Activated naive CD4-positive, alpha-beta T cell treated with anti-CD3 and anti-CD28 coated beads, Interleukin-2, amount 50 U/mL, for 72 hours (primary cell): ENCODE measurements at places on chromosomes 12 and 14. TPM values are rescaled to one million over a fixed set of nuclear protein-coding genes. Genes with fewer than 3 reads are reported as not detected.

DNA sequence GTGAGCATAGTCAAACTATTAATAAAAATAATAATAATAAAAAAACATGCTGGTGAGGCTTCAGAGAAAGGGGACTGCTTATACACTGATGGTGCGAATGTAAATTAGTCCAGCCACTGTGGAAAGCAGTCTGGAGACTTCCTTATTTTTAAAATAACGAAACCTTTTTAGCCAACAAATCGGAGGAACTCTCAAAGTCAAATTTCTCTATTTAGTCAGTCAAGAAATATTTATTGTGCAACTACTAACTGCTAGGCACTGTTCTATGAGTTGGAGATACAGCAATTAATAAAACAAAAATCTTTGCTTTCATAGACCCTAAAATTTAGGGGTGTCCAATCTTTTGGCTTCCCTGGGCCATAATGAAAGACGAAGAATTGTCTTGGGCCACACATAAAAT, 10.8 kb downstream of the TAOK3 start:
- no peak for DNase-seq

DNA sequence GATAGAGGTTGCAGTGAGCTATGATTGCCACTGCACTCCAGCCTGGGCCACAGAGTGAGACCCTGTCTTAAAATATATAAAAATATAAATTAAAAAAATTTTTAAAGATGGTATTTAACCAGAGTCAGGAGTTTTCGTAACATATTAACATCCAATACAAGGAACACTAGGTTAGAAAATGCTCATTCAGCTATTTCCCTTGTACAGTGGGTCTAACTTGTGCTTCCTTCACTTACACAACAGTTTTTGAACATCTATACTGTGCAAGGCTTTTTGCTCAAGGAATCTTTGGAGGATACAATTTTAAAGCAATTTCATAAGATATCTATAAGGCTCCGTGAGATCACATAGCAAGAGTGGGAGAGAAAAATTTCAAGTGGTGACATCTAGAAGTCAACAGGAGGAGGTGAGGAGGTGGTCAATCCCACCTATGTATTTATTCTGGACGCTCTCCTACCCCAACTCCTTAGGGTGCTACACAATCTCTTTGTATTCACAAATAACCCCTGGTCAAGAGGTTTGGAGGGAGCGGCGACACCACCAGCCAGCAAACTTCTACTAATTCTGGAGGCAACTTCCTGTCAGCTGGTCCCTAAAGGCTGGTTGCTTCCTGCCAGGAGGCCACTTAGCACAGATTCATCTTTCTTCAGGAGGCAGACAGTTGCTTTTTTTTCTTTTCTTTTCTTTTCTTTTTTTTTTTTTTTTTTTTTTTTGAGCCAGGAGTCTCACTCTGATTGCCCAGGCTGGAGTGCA, 22.2 kb downstream of the DUSP16 start:
- DNase-seq = no peak

GRCh38 chr14:50605766-50606165, 45.8 kb downstream of the ATL1 start:
- DNase-seq = no peak

DNA sequence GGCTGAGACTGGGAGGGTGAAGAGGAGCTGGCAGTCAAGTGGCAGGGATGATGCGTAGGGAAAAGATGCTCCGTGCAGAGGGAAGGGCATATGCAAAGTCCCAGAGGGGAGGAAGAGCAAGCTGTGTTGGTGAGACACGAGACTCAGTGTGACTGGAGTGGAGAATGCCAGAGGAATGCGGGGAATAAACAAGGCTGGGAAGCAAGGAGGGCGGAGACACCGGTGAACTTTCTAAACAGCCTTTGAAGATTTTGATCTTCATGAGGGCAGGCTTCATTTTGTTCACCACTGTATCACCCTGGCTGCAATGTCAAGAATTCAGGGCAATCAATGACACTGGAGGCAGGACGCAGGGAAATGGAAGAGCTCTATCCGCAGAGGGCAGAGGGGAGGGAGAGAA, 535.8 kb downstream of the FUT8 start:
- DNase-seq = no peak

- DNase-seq = no peak
Measured at GRCh38 chr12:100221523-100221922, 20.9 kb downstream of the ACTR6 start.

DNA sequence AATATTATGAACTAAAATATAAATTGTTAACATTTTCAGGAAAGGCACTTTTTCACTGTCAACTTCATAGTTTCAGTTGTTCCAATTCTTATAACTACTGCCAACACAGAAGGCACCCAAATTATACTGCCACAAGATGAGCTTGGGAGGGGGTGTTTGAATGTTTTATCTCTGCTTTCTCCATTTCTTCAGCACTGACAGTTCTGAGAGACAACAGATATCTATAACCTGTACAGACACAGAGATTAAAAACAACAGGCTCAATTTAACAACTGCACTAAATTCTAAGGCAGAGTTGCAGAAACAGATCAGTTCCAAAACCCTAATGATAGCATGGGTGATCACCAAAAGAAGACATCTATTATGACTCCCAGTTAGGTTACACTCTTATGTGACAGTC, 12.8 kb downstream of the SCAF11 start:
- no peak for DNase-seq

- no peak for DNase-seq
Measured at GRCh38 chr12:129776977-129777667, 126.7 kb downstream of the TMEM132D start.

- DNase-seq = no peak
Measured at GRCh38 chr14:88470542-88471440, 84.0 kb downstream of the PTPN21 start.

DNA sequence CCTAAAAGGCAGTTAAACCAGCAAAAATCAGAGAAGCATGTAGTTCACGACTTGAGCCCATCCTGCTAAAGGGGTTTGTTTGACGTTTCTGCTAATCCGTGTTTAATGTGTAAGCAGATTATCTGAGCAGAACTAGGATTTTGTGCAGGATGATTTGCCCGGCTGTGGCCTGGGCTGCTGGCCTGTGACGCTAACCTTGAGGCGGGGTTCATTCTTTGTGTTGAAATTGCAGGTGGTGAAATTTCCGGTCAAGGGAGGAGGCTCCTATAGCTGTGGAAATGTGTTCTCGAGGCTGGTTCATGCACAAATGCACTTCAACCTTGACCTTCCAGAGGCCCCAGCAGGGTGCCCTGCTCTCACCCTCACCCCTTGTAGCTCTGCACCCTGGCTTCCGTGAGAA, 63.7 kb downstream of the SLC24A4 start:
- DNase-seq = no peak

DNA sequence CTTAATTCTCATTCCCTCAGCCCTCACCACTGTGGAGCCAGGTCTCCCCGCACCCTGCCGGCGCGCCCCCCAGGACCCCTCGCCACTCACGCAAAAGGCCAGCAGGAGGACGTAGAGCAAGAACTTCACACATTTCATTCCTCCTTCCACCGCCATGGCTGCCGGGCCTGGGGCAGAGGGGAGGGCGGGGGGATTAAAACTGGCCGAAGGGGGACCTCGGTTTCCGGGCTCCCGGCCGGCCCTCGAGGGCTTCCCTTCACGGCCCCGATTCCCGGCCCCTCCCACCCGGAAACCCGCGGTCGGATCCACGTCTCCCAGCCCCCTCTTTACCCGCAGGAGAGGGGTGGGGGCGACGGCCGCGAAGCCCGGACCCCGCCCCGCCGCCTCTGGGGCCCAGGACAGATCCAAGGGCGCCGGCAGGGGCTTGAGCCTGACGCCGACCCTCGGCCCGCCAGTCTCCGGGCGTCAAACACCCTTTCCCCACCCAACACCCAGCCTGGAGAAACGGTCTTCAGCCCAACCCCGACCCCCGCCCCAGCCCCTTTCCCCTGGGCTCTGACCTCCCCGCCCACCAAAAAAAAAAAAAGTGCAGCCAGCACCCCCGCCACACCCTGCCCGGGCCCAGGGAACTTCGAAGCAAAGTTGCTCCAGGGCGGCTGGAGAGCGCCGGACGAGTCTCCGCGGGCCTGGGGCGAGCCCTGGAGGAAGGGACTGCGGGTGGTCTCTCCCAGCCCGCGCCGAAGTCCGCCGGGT, 447 bp downstream of the CD63 start:
- DNase-seq = no peak

- DNase-seq = no peak
Measured at GRCh38 chr12:98882526-98882925, 237.4 kb downstream of the APAF1 start.

- no peak for DNase-seq
Measured at GRCh38 chr14:22497671-22498093, 91.3 kb downstream of the DAD1 start.

- DNase-seq = no peak
Measured at GRCh38 chr14:24082411-24083080, 11.2 kb downstream of the CPNE6 start.

DNA sequence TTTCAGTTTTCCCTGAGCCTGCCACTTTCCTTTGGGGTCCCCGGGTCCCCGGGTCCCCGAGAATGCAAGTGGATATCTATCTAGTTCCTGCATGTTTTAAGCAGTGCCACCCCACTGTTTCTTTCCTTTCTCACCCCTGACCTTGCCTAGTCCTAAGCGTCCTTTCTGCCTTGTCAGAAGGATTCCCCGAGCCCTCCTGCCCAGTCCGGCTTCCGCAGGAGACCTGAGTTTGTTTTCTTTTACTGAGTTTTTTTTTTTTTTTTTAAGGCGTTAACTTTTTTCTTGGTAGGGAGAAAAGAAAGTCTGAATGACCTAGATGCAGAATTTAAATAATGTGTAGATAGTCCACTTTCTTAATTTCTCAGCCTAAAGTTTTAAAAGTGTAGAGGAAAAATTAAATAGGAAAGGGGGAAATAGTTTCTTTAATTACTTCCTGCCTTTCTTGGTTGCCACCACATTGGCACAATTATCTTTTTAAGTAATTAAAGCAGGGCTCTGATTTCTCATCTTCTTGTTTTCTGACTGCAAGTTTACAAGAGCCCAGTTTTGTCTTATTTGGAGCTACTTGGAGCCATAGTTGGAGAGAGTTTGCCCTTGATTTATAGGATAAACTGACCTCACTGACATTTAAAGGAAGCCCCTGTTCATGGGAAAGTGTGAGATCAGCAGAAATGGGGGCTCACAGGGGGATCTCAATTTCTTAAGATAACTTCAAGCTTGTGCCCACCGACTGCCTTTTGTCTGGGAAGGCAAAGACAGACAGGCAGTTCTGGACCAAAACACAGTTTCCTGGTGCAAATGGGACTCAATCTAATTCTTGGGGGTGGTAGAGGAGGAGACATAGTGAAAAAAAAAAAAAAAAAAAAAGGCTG, 2.9 kb downstream of the PAX9 start:
- no peak for DNase-seq

DNA sequence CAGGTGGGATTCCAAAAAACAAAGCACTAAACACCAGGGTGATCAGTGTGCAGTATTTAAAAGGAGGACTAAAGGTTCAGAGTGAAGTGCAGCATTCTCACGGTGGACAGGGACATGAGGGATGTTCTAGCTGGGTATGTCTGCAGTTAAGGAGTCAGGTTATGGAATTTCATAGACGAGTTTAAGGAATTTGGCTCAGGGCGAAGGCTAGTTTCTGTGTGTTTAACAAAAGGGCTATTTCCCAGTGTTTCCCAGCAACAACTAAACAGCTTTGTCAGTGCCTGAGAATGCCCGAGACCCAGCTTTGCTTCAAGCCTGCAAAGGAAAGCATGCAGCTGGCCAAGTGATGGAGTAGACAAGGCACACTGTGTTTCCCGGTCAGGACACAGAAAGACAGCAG, 7.0 kb downstream of the KRT1 start:
- DNase-seq = no peak

GRCh38 chr12:98446682-98447081, 68.7 kb upstream of the TMPO start:
- DNase-seq = no peak

- no peak for DNase-seq
Measured at GRCh38 chr14:23066855-23067744, 9.8 kb upstream of the CDH24 start.

- DNase-seq = no peak
Measured at GRCh38 chr14:21988413-21988812, 314.8 kb upstream of the OR4E1 start.

DNA sequence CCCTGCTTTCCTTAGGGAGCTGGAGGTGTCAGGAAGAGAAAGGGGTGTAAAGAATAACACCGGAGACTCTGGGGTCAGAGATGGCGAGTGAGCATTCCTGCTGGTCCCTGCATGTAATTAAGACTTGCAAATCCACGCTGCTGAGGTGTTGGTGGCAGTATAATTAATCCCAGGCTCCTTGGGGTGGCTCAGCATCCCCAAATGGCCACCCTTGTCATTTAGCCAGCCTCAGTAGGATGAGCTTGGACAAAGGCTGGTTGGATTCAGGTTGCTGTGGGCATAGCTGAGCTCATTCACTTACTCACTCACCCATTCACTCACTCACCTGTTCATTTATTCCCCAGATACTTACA, 174.4 kb upstream of the RPH3A start:
- no peak for DNase-seq

- no peak for DNase-seq
Measured at GRCh38 chr12:51976376-51977160, 25.1 kb downstream of the ACVR1B start.

DNA sequence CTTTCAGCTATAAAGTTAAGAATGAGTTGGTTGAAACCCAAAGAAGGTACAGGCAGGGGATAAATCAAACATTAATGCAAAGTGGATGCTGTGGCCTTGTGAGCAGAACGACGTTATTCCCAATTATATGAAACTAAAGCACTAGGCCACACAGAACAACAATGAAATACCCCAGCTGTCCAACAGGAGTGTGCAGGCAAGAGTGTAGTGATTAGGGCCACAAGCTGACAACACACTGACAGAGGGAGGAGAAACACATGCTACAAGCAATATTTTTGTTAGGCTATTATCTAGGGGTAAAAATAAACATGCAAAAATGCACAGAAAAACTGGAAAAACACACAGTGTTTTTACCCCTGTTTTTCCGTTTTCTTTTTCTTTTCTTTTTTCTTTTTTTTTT, 15.0 kb downstream of the MAP3K9 start:
- DNase-seq = no peak

The DBX2 gene
- not detected for total RNA-seq

The ADCY4 gene
- 2.1 TPM for total RNA-seq

The FAM186B gene
- total RNA-seq = 0.18 TPM

The TWF1 gene
- 17.2 TPM for total RNA-seq

The PDZRN4 gene
- total RNA-seq = not detected

The ENTPD5 gene
- 3.1 TPM for total RNA-seq

The RNASE3 gene
- total RNA-seq = not detected

The CLEC2A gene
- not detected for total RNA-seq

The CLEC14A gene
- total RNA-seq = not detected

The TMEM253 gene
- total RNA-seq = not detected

The RTRAF gene
- total RNA-seq = 241 TPM

The CEP290 gene
- total RNA-seq = 15.7 TPM

The ANKRD33 gene
- total RNA-seq = not detected

The TUNAR gene
- total RNA-seq = not detected

The GLT8D2 gene
- total RNA-seq = 0.16 TPM

The MANSC4 gene
- total RNA-seq = not detected

The OR4N5 gene
- total RNA-seq = not detected

The OSBPL8 gene
- 69.7 TPM for total RNA-seq

The FOXG1 gene
- total RNA-seq = not detected
